ENCODE measurements at places on chromosomes 11 and 22.

DNA sequence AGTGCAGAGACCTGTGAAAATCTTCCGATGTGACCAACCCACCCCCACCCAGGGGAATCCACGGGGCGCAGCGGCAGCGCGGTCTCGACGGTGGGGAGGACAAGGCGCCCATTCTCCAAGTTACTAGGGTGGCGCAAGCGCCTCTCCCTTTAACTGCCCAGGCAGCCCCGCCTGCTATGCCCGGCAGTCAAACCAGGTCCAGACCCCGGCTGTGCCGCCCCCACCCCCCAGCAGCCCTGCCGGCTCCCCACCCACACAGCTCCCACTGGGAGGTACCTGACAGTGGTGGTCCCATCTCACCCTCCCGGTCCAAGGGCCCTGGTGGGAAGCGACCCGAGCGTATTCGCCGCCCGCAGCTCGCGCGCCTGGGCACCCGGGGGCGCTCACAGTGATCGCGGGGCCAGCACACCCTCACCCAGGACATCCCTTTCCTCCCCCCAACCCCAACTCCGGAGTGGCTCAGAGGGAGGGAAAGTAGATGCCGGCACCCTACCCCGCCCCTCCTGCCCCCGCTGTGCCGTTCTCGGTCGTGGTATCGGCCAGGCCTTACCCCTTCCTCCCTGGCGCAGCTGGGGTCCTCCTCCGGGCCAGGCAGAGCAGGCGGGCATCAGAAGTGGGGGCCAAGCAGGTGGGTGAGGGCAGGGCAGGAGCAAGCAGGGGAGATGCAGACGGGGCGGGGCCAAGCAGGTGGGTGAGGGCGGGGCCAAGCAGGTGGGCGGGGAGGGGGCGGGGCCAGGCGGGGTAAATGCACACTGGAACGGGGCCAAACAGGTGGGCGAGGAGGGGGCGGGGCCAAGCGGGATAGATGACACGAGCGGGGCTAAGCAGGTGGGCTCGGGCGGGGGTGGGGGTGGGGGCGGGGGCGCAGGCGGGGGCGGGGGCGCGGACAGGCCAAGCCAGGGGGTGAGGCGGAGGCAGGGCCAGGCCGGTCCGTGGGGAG is at the start of gene TRPM5:
TRPM5 (minus strand) TSS at position 634 of the 940 bp plus-strand sequence. CDS start 21,478 bp downstream, outside the sequence.
- DNase-seq = no peak

DNA sequence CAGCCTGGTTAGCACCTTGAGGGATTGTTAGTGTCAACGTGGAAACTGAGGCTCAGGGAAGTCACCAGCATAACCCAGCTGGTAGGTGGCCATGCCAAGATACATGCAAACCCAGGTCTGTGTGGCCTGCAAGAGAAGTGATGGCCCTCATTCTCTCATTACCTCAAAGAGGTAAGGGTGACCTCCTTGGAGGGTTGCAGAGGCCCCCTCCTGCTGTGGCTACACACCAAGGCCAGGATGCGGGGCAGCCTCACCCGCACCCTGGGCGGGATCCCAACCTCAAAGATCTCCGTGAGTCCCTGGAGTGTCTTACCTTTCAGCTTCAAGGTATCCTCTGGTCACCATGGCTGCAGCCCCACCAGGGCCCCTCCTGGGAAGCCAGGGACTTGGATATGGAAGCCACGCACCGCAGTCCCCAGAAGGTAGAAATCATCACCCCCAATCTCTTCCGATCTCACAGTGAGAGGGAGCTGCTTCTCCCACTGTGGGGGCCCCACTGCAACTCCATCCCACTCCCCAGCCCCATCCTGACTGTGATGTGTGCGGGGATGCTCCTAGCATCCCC is 95.4 kb downstream of the MORC2 start:
- peak; percentile 51 for DNase-seq

- no peak for DNase-seq
These were observed 32.6 kb downstream of the LDLRAD3 start for GRCh38 chr11:35976434-35976833.

GRCh38 chr11:68999093-68999747 is 13.8 kb downstream of the MRGPRF start:
- DNase-seq = peak; percentile 15

GRCh38 chr11:125690006-125690405 is 9.4 kb upstream of the ACRV1 start:
- DNase-seq = no peak

DNA sequence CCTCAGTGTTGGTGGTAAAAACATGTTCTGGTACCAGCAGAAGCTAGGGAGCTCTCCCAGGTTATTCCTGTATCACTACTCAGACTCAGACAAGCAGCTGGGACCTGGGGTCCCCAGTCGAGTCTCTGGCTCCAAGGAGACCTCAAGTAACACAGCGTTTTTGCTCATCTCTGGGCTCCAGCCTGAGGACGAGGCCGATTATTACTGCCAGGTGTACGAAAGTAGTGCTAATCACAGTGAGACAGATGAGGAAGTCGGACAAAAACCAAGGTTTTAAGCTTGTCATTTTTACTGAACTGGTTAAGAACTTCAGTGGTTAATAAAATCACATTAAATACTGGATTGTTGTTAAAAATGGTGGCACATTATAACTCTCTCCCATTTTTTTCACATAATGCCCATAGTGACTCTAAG is 42.6 kb upstream of the VPREB1 start:
- DNase-seq = no peak

DNA sequence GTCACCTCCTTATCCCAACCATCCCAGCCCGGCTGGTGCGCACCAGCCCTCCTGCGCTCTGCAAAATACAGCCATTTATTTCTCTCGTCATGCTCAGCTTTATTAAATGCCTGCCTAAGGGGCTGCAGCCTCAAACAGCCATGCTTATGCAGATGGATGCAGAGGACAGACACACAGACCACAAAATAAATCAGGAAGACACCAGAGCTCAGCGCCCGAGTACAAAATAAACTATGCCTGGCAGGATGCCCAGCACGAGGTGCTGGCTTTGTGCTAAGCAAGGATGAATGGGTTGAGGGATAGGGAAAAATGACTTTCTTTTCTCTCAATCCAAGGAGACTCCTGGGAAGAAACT is 70.5 kb downstream of the RPUSD4 start:
- DNase-seq = no peak

GRCh38 chr22:39478441-39478850 is 21.6 kb downstream of the MGAT3 start:
- DNase-seq = no peak

- no peak for DNase-seq
These were observed 196.5 kb downstream of the TENM4 start for GRCh38 chr11:79244241-79244772.

- no peak for DNase-seq
These were observed 9.1 kb downstream of the SNX19 start for GRCh38 chr11:130907229-130907628.
